ENCODE measurements at places on chromosomes 7 and 10.
A peak's percentile ranks its signal among the peaks of the same experiment; 100 is the strongest.

DNA sequence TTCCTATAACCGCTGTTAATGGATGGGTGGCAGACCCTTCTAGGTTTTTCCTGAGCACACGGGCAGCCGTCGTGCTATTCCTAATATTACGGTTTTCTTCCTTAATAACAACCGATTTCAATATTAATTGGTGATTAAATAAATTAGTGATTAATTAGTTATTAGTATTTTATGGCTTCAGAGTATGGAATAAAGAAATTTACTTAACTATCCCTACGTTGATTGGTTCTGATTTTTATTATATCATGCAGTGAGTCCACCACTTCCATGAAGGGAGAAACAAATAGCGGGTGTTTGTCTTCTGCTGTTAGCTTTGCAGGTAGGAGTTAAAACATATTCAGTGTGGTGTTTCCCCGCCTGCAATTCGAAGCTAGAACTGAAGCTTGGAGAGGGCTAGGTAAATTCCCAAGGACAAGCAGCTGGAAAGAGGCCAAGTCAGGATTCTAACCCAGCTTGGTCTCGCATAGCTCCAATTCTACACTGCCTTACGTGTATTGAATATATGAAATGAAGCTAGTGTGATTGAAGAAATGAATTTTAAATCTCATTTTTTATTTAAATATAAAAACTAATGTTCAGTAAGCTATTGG is 928 bp upstream of the CSTF2T start:
- ATAC-seq: no peak

DNA sequence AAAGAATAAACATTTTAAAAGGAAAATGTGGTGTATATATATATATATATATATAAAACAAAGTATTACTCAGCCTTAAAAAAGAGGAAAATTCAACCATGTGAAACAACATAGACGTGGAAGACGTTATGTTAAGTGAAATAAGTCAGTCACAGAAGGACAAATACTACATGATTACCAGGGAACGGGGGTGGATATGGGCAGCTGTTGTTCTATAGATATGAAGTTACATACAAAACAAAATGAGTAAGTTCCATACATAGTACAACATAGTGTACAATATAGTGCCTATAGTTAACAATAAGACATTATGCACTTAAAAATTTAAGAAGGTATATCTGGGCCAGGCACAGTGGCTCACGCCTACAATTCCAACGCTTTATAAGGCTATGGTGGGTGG is 48.8 kb downstream of the SGMS1 start:
- no peak for ATAC-seq

GRCh38 chr7:121945066-121945465 is 72.1 kb downstream of the PTPRZ1 start:
- no peak for ATAC-seq

GRCh38 chr7:16354573-16354972 is 66.8 kb downstream of the CRPPA start:
- no peak for ATAC-seq

DNA sequence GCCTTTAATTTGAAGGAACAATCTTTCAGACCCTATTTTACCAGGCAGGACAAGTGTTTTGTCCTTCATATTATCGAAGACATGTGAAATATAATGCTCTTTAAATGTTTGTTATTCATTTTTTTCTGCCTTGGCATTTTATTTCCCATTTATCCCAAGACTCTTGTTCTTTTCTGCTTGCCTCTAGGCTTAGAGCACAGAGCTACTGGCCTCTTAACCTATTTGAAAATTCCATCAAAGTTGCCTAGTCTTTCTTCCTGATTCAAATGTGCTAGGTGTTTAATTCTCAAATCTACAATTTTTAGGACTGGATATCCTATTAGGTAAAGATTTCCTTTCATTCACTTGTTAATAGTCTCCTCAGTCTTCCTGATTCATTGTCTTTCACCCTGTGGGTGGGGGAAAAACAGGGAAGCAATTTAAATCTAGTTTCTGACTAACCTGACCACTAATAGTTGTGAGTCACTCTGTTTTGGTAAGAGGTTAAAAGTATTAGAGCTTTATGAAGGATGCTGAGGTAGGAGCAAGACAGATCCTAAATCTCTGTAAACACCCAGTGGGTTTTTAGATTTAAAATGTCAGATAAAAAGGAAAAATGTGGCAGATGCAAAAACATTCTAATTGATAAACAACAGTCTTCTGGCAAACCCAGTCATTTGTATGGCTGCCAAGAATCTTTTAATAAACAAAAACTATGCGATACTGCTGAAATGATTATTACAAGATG is 1.5 kb downstream of the LIPK start:
- no peak for ATAC-seq

GRCh38 chr7:138957753-138958390 is 23.3 kb downstream of the KIAA1549 start:
- no peak for ATAC-seq

GRCh38 chr7:21722371-21722770 is 179.5 kb downstream of the DNAH11 start:
- ATAC-seq: no peak

GRCh38 chr7:127417346-127417745 is 24.8 kb upstream of the ZNF800 start:
- ATAC-seq: no peak

- no peak for ATAC-seq
Observed at GRCh38 chr7:98165827-98166667, 45.2 kb upstream of the BHLHA15 start.

DNA sequence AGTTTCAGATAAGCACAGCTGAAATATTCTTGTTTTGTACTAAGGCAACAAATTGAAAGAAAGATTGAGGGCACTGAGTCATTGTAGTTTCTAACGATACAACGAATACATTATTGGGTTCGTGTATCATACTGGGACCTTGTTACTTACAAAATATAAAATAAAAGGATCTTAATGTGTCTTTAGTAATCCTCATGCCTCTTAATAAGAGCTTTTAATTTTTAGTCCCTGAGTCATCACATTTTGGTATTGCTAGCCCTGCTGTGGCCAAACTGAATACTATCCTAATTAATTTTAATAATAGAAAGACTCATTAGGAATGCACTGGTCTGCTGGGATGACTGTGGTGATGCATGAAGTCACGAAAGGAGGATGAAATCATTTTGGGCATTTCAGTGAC is 309.7 kb downstream of the EXOC4 start:
- ATAC-seq: no peak

DNA sequence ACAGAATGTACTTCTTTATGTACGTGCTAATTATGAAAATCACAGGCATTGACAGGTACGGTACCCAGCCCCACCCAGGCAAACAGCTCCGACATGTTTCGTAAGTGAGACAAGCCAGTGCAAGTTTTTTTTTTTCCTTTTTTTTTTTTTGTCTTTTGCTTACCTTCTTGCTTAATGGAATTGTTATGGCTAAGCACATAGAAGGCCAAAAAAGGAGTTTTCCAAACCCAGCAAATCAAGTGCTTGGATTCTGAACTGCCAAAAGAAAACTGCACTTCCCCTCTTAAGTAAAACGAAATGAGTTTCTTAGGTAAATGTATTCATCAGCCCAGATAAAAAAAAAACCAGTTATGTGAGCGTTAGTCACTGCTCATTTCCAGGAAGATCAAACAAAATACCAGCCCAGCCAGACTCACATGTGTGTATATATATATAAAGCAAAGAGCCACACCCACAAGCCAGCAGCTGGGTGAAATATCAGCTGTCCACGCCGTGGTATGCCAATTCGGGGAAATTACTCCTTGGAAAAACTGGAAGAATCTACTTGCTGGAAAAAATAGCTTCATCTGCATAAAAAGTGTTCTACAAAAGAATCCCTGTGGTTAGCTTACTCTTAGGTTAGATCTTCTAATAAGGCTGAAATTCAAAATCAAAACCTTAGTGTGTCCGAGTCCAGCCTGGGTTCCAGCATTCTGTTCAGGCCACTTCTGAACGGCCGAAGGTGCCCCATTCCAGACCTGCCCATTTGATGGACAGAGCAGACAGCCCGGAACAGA is 8.0 kb downstream of the KLF6 start:
- ATAC-seq: peak; percentile 41

DNA sequence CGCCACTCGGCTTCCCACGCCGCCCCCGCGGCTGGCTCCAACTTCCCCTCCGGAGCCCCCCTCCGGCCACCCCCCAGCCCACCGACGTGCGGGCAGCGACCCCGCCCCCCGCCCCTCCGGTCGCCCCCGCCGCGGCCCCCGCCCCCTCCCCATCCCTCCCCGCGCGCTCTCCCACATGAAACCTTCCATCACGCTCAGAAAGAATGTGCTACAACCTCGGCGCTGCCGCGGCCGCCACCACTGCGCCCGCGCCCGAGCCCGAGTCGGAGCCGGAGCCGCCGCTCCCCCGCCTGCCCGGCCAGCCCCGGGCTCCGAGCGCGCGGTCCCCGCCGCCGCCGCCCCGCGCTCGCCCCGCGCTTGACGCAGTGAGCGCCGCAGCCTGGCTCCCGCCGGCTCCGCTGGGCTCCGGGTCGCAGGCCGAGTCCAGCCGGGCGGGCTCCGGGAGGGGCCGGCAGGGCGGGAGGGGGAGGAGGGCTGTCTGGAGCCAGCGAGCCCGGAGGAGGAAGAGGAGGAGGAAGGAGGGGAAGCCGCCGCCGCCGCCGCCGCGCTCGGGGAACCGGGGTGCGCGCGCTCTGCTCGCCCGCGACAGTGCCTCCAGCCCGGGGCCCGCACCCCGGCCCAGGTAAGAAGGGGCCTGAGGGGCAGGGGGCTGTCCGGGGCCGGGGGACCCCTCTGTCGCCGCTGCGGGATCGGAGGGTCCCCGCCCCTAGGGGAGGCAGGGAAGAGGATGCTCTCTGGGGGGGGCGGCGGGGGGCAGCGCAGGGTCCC is 4.3 kb upstream of the ELFN1 start:
- ATAC-seq: peak; percentile 26

DNA sequence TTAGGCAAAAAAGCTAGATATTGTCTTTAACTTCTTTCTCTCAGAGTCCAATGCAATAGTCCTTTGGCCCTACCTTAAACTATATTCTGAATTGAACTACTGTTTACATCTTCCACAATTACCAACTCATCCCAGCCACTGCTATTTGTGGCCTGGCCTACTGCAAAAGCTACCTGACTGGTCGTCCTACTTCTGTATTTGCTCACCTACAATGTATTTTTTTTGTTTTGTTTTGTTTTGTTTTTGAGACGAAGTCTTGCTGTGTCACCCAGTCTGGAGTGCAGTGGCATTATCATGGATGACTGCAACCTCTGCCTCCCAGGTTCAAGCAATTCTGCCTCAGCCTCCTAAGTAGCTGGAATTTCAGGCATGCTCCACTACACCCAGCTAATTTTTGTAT is 51.2 kb downstream of the ARL4A start:
- no peak for ATAC-seq

- ATAC-seq: no peak
Observed at GRCh38 chr10:28744069-28744768, 66.9 kb downstream of the BAMBI start.

DNA sequence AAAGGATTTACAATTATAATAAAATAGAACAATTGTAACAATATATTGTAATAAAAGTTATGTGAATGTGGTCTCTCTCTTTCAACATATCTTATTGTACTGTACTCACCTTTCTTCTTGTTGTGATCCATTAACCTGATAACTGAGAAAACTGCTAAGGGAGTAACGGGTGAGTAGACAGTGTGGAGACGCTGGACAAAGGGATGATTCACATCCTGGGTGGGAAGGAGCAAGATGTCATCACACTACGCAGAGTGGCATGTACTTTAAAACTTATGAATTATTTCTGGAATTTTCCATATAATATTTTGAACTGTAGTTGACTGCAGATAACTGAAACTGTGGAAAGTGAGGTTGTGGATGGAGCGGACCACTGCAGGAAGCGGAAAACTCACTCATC is 91.2 kb upstream of the PLPP4 start:
- no peak for ATAC-seq

- ATAC-seq: no peak
Observed at GRCh38 chr7:38881015-38881414, 28.0 kb downstream of the VPS41 start.

- ATAC-seq: no peak
Observed at GRCh38 chr10:1287487-1287886, 231.3 kb downstream of the WDR37 start.

DNA sequence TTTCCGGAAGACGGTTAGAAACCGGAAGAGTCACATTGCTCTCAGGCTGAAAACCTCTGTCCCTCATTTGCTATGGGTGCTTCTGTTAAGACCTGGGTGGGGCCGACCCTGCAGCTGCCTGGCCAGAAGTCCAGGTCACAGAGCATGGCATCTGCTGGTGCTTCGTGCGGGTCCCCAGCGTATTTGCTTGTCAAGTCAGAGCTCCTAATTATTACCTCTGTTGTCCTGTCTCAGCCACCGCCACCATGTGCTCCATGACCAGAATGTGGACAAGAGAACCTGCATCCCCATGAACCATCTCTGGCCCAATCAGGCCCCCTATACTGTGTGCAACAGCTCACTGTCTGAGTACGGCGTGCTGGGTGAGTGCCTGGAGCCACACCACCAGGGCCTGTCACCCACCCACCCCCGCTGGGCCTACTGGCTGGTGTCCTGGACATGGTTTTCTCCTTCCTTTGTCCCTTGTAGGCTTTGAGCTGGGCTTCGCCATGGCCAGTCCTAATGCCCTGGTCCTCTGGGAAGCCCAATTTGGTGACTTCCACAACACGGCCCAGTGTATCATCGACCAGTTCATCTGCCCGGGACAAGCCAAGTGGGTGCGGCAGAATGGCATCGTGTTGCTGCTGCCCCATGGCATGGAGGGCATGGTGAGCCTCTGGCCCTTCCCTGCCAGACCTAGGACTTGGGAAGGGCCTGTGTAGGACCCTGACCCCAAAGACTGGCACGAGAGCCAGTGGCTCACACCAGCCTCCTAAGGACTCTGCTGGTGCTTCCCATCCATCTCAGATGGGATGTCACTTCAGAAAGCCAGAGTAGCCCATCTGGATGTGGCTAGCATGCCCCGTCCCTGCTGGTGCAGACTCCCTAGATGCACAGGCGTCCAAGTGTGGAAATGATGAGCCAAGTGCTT is 51.3 kb upstream of the ZMIZ2 start:
- no peak for ATAC-seq

DNA sequence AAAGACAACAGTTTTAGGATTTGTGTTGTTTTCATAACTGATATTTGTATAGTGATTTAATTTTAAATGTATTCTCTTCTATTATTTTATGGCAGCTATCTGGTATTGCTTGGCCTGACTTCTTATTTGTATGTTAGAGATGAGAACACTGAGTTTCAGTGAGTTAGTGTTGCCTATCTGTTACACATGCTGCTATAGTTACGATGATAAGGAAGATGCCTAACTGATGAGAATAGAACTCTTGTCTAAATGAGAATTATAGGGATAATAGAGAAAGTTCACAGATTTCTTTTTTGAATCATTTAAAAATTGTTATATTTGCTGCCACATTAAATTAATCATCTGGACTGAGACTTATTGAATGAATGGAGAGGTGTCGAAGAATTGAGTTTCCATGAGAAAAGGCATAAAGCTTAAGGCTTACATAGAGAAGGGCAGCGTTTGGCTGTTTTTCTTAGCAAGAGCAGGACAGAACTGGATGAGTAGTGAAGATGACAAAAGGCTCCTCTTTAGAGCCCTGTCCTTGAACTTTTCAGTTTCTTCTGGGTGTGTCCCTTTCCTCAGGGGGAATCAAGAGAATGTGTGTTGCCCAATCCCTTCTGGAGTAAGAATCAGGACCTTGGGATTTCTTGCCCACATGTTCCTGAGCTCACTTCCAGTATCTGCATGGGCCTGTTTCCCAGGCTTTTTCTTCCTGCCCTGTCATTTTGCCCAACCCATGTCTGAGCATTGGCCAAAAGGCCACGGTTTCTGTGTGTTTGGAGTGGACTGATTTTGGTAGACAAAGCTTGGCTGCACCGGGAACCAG is 195.6 kb upstream of the CSTF2T start:
- ATAC-seq: peak; percentile 89

GRCh38 chr7:149714910-149715471 is 58.4 kb downstream of the ZNF467 start:
- ATAC-seq: peak; percentile 40

Data from gastroesophageal sphincter (tissue), 4 donors.